LHCN-M2 (cell line): ENCODE measurements at places on chromosomes 16 and 17. TPM values are rescaled to one million over a fixed set of nuclear protein-coding genes. Genes with fewer than 3 reads are reported as not detected.
A peak's percentile ranks its signal among the peaks of the same experiment; 100 is the strongest.

Gene HNF1B
- not detected in 2 replicates for total RNA-seq

Gene TP53TG3F
- total RNA-seq, result not detected in 2 replicates

DNA sequence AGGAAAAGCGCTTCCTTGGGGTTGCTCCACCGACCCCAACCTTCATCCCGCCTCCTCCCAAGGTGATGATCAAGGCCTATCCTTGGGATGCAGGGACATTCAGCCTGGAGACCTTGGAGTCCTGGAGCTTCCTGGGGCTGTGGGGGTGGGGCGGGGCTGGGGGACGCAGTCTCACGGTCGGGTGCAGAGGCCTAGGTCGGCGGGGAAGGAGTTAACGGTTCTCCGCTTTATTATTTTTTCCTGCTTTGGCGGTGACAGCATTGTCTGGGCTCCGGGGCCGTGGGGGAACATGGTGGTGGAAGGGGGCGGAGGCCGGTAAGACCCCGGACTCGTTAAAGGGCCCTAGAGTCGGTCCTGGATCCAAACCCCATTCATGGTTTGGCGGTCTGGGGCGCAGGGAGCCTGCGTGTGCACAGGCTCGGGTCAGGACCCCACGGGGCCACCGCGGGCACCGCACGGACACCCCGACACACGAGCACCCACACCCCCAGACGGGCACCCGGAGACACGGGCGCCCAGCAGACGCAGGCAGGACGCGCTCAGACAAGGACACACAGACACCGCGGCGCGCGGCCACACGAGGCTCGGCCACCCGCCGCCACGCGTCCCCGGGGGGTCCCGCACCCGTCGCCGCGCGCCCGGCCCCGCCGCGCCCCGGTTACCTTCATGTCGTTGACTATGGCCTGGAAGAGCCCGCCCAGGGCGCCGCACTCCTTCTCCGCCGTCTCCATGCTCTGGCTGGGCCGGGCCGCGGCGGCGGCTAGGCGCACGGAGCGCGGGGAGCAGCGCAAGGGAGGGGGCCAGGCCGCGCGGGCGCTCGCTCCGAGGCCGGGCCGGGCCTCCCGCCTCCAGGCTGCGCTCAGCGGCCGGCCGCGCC, 554 bp downstream of the MTSS2 start:
- peak; percentile 30 for DNase-seq

GRCh38 chr17:82432017-82432416, 13.6 kb upstream of the OGFOD3 start:
- DNase-seq, result no peak

- no peak for DNase-seq
Measured at GRCh38 chr16:13953501-13953900, 33.5 kb downstream of the ERCC4 start.

DNA sequence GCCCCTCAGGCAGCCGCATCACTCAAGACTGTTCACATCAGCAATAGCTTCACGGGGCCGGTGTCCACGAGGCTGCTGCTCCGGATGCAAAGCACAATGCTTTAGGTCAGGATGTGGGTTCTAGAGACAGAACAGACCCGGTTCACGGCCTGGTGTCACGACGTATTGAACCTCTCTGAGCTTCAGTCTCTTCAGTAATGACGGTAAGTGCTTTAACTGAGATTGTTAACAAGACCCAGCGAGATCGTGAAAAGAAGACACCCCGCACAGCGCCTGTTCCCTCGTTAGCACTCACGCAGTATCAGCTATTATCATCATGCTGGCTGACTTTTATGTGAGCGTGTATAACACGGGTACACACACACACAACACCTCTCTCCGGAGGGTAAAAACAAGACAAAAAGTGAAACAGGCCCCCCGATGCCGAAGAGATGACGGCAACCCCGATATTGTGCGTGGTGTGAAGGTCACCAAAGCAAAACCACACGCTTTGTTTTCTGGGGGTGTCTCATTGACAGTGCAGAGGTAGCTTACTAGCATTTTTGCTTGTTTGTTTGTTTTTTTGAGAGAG, 21.4 kb upstream of the ABR start:
- DNase-seq, result no peak
